ENCODE measurements at places on chromosomes 11 and 22.

DNA sequence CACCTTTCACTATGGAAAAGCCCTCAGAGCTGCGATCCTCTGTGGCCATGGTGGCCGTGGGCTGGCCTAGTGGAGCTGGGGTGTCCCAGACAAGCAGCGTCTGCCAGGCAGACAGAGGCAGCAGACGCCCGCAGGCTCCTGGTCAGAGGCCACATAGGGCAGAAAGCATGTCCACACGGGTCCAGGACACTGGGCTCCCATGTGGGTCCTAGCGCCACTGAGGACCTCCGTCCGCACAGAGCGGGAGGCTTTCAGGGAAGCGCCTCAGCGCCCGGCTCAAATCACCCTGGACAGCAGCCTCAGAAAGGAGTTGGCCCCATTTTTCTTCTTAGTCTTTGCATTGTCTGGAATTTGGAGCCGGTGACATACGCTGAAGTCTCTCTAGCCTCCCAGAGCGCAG is 389.7 kb downstream of the BRD1 start:
- no peak for DNase-seq

DNA sequence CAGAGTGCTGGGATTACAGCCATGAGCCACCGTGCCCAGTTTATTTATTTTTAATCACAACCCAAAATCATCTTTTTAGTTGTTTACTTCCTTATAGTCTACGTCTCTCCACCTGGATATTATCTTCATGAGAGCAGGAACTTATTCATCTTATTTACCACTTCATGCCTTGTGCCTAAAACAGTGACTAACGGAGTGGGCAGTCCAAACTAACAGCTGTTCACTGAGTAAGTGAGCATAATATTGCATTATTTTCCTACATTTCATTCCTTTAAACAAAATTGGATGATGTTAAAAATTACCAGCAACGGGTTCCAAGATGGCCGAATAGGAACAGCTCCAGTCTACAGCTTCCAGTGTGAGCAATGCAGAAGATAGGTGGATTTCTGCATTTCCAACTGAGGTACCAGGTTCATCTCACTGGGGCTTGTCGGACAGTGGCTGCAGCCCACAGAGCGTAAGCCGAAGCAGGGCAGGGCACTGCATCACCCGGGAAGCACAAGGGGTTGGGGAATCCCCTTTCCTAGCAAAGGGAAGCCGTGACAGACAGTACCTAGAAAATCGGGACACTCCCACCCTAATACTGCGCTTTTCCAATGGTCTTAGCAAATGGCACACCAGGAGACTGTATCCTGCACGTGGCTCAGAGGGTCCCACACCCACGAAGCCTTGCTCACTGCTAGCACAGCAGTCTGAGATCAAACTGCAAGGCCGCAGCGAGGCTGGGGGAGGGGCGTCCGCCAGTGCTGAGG is 14.1 kb downstream of the TMEM123 start:
- no peak for DNase-seq

- DNase-seq: no peak
Measured at GRCh38 chr11:117300773-117301172, 9.6 kb downstream of the BACE1-AS start.

DNA sequence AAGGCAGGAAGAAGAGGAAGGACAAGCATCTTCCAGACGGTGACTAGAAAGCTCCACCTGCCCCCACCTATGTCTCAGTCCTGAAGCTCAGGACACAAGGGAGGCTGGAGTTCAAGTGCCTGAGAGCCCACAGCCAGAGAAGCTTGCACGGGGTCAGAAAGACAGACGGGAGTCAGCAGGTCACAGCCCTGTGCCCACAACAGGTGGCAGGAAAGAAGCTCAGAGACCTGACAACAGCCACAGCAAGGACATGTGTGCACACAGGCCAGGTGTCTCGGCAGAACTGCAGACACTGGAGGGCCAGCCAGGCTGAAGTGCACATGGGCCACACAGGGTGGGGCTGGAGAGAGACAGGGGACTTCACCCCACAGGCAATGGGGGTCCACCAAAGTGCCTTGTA is 37.2 kb upstream of the MOB2 start:
- DNase-seq: no peak

GRCh38 chr11:128739589-128739988 is 45.7 kb downstream of the FLI1 start:
- DNase-seq: no peak

GRCh38 chr22:20229916-20230775 is 38.0 kb downstream of the RTN4R start:
- no peak for DNase-seq

GRCh38 chr11:47324520-47324919 is 28.0 kb downstream of the MYBPC3 start:
- no peak for DNase-seq

Measured in cerebellar nuclear complex (tissue), 1 donor.